Stimulated activated CD4-positive, alpha-beta T cell treated with anti-CD3 and anti-CD28 coated beads, Interleukin-2, amount 100 ng/mL, for 4 hours (primary cell): ENCODE measurements at places on chromosomes 11 and 22.

DNA sequence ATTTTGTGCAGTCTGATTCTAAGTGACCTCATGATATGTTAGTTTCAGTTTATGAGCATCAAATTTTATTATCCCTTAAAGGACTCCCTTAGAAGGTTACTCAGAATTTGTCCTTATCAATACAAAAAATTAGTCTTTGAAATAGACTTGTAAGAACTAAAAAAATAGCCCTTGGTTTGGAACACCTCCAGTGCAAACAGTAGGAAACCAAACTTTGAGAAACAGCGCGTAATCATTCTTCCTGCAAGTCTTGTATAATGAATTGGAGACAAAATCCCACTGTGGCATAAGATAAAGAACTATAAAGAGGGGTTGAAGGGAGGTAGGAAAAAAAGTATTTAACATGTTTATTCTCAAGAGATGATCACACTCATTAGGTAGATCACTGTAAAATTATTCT, 10.8 kb upstream of the MSANTD4 start:
- DNase-seq: no peak

- DNase-seq: no peak
Observed at GRCh38 chr11:87662287-87662686, 513.0 kb downstream of the RAB38 start.

DNA sequence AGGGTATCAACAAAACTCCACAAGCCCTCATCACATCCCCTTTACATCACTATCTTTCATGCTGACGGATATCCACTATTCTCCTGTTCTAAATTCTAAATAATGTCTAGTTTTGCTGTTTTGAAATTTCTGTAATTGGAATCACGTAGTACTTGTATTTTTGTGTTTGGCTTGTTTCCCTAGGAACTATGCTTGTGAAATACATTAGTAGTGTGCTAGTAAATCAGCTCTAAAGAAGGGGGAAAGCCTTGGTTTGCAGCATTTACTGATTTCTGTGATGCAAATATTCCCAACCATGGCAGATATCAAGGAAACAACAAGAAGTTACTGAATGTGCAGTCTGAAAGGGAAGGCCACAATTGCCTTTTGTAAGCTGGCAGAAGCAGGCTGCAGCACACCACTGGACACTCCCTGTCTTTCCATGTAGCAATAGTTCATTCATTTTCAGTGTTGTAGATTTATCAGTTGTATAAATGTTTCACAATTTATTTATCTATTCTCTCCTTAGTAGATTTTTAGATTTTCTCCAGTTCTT, 4.7 kb upstream of the FOLH1 start:
- DNase-seq: no peak

DNA sequence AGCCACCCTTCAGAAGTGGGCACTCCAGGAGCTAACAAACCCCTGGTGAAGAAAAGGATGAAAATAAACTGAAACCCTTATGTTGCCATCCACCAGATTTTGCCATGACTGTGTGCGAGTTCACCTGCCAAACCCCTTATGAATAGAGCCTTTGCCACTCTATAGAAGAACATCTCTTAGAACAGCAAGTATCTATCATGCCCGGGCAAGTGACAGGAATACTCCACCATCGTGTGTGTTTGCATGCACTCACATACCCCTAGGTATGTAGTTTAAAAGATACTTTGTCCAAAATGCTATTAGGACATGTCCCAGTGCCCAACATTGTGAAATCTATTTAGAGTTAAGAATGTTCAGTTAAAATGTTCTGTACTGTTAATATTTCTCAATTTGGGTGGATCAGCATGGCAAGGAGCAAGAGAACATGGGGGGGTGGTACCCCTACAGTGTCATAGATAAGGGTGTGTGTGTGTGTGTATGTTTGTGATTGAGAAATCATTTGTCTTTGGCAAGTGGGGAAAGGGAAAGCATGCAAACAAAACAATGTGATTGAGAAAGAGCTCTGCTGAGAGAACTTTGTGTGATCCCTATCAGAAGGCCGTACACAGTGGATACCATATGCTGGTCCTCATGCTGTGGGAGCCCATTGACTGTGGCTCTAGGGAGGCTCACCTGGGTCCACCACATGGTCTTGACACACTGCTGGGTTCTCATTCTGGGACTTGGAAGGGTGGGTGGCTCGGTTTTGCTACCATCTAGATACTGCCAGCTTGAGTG, 94.9 kb downstream of the ZBTB16 start:
- DNase-seq: no peak

- no peak for DNase-seq
Observed at GRCh38 chr22:25406510-25407210, 157.8 kb upstream of the GRK3 start.

- DNase-seq: no peak
Observed at GRCh38 chr11:95565724-95566141, 223.8 kb downstream of the FAM76B start.

GRCh38 chr11:132623511-132623910, 908.8 kb downstream of the OPCML start:
- no peak for DNase-seq

GRCh38 chr11:67372993-67373647, at the start of gene CLCF1:
CLCF1 (minus strand) TSS chr11:67373598; CDS start chr11:67373539, 59 bp downstream.
- no peak for DNase-seq

- no peak for DNase-seq
Observed at GRCh38 chr11:78418584-78419211, 1.1 kb upstream of the GAB2 start.

DNA sequence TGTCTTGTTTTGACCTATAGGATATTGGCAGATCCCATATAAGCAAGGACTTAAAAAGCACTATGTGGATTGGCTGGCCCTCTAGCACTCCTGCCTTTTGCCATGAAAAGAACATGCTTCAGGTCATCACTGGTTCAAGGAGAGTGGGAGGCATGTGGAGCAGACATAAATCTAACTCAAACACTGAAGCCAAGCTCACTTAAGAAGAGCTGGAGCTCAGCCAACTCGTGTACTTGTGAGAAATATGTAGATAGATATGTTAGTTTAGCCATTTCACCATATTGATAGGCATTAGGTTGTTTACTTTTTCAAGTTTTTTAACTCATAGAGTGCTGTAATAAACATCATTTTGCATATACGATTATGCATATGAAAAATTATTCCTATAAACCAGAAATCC, 19.9 kb upstream of the BBOX1 start:
- DNase-seq: no peak

DNA sequence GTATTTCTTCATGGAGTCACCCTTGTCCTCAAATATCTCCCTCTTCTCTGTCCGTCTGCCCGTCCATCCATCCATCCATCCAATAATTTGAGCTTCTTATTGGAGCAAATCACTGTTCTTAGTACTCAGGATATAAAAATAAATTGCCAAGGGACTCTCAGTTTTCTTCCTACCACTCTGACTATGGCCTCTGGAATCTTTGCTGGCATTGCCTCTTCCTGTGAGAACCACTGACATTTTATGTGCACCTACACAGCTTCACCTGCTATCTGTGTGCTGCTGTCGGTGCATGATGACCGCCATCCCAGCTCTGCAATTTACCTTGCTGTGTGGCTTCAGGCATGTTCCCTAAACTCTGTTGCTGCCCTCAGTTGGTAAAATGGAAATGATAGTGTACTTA, 37.9 kb downstream of the TEAD1 start:
- DNase-seq: no peak

DNA sequence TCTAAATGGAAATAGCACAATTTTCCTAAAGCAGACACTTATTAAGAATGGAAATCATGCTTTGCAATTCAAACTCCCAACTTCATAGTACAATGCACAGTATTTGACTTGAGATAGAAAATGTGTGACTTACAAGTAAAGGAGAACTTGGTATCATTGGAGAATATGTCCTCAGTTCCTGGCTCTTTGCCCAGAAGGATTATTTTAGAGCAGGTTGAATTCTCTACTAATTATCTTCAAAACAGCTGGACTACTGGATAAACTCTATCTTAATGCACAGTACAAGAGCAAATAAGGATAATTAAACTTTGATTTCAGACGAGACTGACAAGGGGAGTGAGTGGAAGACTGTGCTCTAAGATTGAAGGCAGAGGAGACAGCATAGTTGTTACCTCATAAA, 839.4 kb downstream of the OPCML start:
- no peak for DNase-seq

- no peak for DNase-seq
Observed at GRCh38 chr11:126920833-126921232, 79.7 kb downstream of the KIRREL3 start.

DNA sequence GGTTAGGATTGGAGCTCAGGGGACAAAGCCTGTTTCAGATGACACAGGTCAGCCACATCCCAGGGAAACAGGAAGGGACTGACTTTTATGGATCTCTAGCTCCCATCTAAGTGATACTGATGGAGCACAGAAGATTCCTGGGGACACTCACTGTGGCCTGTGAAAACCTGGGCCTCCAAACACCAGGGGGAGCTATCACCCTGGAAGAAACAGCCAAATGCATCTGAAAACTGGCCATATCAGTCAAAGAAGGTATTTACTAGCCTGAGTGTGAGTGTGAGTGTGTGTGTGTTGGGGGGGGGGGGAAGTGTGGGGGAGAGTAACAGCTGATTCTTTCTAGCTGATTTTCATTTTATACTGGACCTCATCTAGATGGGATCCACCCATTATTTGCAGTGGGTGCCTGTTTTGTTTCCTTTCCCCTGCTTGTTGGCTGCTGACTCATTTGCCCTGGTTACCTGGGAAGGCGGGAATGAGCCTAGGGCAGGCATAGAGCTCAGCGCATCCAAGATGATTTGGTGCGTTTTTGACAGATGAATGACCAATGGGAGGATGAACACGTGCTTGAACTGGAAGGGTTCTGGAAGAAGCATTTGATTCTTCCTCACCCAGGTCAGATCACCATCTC, 284.0 kb downstream of the KIRREL3 start:
- DNase-seq: no peak

DNA sequence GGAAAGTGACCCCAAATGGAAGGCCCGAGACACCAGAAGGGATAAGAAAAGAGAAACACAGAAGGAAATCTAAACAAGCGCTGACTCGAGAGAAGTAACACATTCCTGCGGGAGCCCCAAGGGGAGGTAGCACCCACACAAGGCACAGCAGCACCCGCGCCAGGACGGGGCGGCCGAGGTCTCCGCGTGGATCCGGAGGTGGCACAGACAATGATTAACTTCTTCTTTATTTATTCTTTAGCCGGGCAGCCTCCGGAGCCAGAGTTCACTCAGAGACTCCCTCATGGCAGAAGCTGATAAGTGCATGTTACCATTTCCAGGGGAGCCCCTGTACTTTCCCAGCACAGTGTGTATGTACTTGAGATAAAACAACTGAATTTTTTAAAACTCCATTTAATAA, 5.1 kb downstream of the TOLLIP start:
- DNase-seq: no peak

GRCh38 chr11:7672276-7672959, 882 bp downstream of the CYB5R2 start:
- no peak for DNase-seq

- DNase-seq: no peak
Observed at GRCh38 chr11:45857961-45858474, 10.7 kb downstream of the CRY2 start.

DNA sequence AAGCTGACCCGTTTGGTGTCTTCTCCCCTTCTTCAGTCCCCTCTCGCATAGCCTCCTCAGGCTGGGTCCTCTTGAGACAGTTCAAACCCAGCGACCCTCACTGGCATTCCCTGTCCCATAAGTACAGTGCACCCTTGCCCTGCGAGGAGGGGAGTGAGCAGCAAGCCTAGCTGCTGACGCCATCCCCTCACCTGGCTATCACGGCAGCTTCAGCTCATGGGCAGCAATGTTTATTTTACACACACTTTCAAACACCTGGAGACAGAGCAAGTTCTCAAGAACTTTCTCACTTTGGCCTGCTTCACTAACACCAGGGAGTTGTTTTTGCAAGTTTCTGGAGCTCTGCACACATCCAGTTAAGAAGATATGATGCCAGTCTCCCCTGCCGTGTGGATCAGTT, 189.6 kb upstream of the E2F8 start:
- no peak for DNase-seq

DNA sequence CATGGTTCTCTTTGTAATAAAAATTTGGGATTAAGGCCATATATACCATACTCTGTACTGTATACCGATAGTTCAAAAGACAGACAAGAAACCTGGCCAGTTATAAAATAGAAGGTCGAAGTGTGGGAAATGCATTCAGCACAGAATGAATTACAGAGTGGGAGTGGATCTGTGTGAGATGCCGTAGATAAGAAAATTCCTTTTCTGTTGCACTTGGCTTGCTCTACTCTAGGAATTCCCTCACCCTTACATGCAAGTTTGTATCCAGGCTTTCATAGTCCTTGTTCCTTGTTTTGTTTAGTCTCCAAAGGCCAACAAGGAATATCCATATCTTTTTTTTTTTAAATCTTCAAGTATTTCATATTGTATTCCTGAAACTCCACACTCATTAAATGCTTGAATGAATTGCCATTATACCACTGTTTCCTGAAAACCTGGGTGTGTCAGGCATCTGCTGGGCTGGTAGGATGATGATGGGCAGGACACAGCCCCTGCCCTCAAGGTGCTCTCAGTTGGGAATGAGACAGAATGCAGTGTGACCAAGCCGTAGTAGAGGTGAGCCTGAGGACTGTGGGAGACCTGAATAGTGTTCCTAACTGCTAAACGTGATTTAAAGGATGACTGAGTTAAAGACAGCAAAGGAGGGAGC, 53.5 kb downstream of the TEAD1 start:
- no peak for DNase-seq

DNA sequence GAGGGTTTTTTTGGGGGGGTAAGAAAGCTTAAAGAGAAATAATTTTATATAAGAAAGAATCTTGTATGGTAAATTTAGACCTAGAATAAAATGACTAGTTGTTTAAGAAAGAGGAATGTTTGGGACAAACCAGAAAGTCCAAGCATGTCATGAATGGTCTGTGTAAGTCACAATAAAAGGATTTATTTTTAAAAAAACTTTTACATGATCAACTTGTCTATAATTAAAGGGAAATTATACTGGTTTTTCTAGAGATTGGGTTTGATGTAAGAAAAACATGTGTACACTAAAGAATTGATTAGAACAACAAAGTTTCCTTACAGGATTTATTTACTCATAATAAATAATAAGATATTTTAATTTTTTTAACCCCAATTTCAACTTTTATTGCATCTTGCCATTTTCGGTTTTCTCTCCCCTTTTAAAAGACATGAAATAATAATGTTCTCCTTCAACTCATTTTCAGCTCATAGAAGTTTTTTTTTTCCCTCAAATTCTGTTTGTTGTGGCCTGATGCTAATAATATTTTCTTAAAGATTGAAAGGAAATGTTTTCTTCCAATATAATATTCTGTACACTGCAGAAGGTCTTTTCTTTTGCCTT, 35.4 kb upstream of the INCENP start:
- no peak for DNase-seq

GRCh38 chr11:47340980-47341775, 11.3 kb downstream of the MYBPC3 start:
- no peak for DNase-seq

GRCh38 chr22:26023104-26023775, 146.0 kb upstream of the SEZ6L start:
- DNase-seq: no peak

DNA sequence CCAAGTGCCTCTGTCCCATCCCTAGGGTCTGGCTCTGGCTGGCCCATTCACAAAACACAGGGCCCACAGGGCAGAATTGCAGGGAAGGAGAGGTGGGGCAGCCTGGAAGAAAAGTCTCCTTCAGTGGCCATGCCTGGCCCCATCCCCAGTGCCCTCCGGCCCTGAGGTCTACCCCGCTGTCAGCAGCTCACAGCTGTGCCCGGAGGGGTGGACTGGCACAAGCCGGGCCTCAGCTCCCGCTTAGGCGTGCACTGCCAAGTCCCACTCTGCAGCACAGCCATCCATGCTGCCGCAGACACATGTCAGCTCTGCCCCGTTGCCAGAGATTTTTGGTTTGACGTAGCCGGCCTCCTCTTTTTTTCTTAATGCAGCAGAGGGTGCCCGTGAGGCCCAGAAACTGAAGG, 3.9 kb upstream of the SCN2B start:
- DNase-seq: no peak
